Urothelium cell line (cell line): ENCODE measurements at places on chromosomes 1 and 21.
A peak's percentile ranks its signal among the peaks of the same experiment; 100 is the strongest.

- DNase-seq: no peak
Observed at GRCh38 chr1:21491488-21492355, 17.5 kb upstream of the ALPL start.

DNA sequence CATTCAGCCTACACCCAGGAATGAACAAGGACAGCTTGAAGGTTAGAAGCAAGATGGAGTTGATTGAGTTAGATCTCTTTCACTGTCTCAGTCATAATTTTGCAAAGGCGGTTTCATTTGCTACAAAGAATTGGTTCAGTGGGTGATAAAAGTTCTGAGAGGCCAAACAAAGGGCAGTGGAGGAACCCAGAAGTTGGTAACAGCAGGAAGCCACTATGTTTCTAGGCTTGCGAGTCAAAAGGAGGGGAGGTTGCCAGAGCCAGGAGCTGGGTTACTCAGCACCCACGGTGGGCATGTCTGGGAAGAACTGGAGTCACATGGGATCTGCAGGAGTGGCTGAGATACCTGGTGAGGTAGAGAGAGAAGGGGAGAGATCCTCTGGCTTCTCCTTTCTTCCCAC lies 64.2 kb upstream of the MRPS6 start:
- DNase-seq: no peak

DNA sequence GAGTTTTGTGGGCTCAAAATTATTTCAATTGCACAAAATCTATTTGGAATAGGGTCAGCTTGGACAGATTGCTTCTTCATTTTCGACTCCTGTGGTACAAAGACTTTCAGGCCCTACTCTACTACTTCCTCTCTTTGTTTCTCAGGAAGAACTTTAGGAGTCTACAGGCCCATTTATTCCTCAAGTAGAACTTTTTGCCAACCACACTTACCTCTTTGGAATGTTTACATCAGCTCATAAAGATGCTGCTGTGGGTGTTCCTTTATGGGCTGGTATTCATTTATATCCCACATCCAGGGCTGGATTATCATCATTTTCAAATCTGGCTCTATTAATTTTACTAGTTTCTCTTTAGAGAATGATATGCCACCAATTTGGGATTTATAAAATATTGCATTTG lies 46.3 kb upstream of the TNFSF18 start:
- no peak for DNase-seq

GRCh38 chr1:45622524-45623394 lies 1.1 kb downstream of the CCDC17 start:
- no peak for DNase-seq

- no peak for DNase-seq
Observed at GRCh38 chr1:226411619-226412018, 3.7 kb upstream of the PARP1 start.

DNA sequence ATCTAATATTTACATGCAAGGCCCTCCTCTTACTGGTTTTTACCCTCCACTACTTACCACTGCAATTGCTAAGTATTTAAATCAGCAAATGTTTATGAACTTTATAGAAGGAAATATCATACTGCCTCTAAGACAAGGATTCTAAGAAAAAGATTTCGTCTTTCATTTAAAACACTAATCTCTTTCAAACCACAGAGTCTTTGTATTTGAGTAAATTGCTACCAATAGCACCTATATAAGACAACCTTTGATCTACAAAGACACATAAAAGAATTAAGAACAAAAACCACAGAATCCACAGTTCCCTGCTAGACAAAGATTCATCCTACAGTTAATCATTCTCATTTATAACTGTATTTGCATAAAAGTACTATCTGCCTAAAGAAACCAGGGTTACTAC lies 37.6 kb downstream of the RNF115 start:
- no peak for DNase-seq

DNA sequence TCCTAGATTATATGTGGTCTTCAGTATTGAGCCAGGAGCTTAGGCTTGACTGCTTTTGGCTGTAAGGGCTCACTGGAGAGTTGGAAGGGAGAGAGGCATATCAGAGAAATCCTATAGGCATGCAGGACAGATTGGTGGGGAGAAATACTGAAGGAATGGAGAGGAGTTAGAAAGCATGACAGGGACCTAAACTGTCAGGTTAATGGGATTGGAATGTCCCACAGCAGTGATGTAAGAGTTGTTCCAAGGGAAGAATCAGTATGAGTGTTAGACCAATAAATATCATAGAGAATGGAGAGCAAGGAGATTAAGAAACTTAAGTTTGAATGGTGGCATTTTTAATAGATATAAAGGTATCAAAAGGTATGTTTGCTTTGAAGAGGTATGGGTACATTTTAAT lies 39.7 kb downstream of the SLC35A3 start:
- no peak for DNase-seq

GRCh38 chr1:226474041-226474440 lies 66.1 kb upstream of the PARP1 start:
- no peak for DNase-seq

- DNase-seq: peak; percentile 35
Observed at GRCh38 chr1:200445213-200445612, 35.4 kb upstream of the ZNF281 start.

- no peak for DNase-seq
Observed at GRCh38 chr1:73979684-73980083, 218.3 kb downstream of the LRRIQ3 start.

- peak; percentile 20 for DNase-seq
Observed at GRCh38 chr1:2322581-2323211, 68.7 kb downstream of the MORN1 start.

DNA sequence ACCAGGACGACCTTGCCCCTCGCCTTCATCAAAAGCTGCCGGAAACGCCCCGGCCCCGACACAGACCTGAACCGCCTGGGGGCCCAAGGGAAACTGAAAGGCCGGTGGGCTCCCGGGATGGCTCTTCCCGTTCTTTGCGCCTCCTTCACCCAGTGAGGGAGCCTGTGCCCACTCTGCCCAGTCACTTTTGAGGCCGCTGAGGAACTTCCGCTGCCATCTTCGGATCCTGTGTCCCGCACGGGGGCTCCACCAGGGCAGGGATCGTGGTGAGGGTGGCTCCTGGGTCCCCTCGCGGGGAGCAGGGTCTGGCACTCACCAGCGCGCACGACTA lies 104.0 kb downstream of the PPIAL4G start:
- DNase-seq: no peak

DNA sequence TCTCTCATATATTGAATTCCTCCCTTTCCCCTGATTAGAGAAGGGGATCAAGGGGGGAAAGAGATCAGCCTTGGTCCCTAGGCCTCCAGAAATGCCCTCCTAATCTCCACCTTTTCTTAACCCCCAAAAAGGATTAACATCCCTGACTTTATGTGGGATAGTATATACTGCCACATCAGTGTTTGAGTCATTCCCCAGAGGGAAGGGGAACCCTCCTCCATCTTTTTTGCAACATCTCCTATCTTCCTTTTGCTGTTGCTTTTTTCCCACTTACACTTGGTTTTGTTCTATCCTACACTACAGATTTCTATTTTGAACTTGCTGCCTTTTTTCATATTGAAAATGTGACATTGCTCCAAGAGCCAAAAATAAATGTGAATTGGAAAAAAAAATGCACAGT lies 65.4 kb upstream of the PODN start:
- no peak for DNase-seq

GRCh38 chr1:46554236-46554596 lies 2.8 kb upstream of the KNCN start:
- no peak for DNase-seq

DNA sequence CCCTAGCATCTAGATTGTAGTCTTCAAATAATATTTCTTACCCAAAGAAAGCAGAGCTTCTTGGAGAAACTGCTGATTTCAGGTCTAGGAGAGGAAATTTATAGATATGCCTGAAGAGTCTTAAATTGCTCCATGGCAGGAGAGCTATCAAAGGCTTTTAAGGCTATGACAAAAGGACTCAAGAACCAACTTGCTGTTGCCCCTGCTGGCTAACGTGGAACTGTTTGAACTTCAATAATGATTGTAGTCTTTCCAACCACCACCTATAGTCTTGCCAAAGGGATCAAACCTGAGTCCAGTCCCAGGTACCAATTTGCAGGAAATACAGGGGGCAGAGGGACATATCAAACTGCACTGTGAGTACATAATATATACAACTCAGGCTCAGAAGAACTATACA lies 336.2 kb upstream of the ESRRG start:
- no peak for DNase-seq

DNA sequence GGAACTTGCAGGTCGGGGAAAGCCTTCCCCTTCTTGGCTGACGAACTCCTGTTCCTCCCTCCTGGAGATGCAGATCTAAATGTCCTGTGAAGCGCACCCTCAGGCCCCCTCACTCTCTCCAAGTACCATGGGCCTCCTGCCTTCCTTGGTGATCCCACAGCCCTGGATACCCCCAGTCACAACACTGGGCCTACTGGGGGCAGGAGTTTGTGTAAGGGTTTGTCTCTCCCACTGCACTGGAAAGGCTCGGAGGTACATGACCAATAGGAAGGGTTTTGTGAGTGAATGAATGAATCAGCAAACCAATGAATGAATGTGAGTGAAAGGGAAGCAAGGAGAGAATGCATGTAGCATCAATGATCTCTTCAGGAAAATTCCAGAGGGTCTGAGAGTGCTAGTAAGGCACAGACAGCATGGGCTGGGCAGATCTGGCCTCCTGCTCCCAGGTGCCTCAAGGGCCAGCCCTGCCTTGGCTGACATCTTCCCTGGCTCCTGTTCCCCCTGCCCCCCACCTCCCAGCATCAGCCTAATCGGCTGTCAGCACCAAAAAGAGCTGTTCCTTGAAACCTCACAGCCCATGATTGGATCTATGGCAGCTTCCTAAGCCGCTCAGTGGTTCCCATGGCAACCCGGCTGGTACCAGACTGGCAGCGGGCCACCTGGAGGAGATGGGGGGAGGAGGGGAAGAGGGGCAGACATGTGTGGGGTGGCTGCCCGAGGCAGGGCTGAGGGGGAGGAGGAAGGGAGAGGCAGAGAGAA lies 95.8 kb downstream of the VWA5B1 start:
- no peak for DNase-seq

GRCh38 chr1:40627987-40628902 lies 37.2 kb downstream of the RIMS3 start:
- no peak for DNase-seq

- no peak for DNase-seq
Observed at GRCh38 chr1:8204826-8205225, 113.1 kb upstream of the SLC45A1 start.

- no peak for DNase-seq
Observed at GRCh38 chr1:197619008-197619640, 156.2 kb downstream of the DENND1B start.

- no peak for DNase-seq
Observed at GRCh38 chr21:38402291-38402690, 96.0 kb downstream of the ERG start.

DNA sequence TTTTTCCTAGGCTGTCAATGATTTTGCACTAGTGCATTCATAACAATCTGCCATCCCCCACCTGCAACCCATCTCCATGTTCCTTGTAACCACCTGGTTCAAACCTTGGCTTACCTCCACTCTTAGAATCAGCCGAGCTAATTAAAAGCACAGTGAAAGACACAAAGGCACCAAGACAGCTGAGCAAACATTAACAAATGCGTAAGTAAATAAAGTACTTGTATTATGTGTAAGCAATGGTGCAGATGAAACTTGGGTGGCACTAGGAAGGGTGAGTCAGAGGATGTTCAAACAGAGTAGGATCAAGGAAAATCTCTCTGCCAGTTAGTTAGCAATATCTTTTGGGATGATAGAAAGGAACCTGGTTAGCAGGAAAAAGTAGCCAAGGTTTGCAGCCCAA lies 5.1 kb upstream of the FOXJ3 start:
- peak; percentile 50 for DNase-seq

GRCh38 chr1:111199881-111200801 lies at the start of gene DENND2D:
TSS of gene DENND2D (minus strand) at chr1:111200646. CDS start at chr1:111200459, 187 bp downstream.
- no peak for DNase-seq

DNA sequence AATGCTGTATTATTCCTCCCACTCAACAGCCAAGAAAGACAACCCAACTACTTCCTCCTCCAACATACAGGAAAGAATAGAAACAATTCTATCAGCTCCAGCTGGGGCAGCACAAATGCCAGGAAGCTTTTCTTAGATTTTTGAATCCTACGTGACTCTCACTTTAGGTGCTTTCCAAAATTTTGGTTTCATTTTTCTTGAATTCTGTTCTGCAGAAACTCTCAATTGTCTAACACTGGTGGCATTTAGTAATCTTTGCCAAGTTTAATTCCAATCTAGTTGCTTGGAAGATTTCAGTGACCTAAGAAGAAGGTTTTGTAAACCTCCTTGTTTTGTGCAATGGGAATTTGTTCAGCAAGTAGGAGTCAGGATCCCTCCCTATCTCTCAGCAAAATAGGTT lies 37.1 kb upstream of the DOCK7 start:
- no peak for DNase-seq

- no peak for DNase-seq
Observed at GRCh38 chr1:25456502-25456901, 25.8 kb downstream of the MACO1 start.

- no peak for DNase-seq
Observed at GRCh38 chr1:32715901-32716311, 13.3 kb upstream of the SYNC start.

DNA sequence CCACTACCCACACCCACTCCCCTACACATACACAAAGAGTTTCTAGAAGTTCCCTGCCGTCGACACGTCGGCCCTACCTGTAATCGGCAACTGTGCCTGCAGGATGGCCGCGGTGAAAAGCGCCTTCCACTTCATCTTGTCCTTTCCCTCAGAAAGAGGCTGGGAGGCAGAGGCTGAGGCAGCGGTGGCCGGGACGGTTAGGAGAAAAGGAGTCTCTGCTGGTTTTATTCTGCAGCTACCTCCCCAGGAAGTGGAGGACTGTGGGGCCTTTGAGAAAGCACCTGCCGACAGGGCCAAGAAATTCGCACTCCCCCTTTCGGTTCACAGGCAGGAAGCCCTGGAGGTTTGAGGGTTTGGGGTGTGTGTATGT lies at the start of gene CD247:
TSS of gene CD247 (minus strand) at position 199 of the 370 bp plus-strand sequence. CDS start at position 135, 64 bp downstream.
- no peak for DNase-seq

DNA sequence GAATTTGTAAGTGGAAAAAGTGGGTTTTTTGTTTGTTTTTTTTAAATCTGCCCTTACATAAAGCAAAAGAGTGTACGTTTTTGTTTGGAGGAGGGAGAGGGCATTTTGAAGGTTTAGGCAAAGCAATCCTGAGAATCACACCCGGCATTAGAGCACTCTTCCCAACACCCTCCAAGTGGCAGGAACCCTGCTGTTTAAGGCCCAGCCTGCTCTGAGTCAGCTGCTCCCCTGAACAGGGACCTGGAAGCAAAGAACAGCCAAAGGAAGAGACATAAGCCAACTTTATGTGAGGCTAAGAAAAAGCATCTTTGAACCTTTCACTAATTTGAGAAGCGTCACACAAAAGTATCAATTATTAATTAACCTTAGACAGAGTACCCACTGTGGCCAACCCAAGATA lies 16.9 kb downstream of the MTFR1L start:
- DNase-seq: no peak

- DNase-seq: peak; percentile 44
Observed at GRCh38 chr1:12078938-12079861, 16.1 kb downstream of the TNFRSF8 start.

GRCh38 chr1:12630946-12631530 lies 12.8 kb upstream of the AADACL4 start:
- DNase-seq: no peak

DNA sequence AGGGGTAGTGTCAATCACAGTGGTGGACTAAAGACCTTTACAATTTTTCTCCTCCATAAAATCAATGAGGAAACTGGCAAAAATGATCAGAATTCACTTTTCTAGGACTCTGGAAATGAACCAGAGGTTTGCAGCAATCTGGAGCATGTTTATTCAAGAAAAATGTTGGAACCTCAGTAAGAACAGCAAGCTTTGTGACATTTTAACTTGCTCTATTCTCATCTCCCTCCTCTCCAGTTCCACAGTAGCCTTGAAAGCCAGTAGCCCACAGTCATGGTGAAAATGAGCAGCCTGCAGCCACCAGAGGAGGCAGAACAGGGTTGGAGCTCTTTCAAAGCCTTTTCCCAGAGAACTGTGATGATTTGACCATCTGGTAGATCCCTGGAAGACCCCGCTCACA lies 9.1 kb downstream of the TTC4 start:
- DNase-seq: no peak
